ENCODE measurements at places on chromosomes 11 and 22.

DNA sequence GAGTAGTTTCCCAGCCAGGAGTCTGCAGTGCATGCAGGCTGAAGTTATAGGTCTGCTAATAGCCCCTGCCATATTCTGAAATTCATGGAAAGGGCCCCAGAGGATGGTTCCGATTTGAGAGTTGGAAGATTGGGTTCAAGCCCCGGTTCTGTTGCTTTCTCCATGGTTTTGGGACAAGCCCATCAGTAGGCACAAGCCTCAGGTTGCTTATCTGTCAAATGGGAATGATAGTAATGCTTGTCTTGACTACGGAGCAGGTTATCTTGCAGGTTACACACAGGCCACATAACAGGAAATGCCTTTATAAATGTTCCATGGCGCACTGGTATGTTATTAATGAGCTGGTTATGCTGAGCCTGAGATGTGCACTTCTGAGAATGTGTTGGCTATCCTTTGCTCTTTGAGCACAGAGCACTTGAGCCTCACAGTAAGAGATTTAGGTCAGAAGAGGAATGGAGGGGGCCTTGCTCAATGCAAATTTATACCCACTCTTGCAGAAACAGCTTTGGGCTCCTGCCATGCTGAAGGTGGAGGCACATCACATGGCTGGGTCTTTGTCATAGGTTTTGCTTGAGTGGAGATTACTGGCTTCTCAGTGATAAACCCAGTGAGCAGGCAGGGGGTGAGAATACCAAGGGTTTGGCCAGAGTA, 47.1 kb downstream of the ZNRF3 start:
- no peak for DNase-seq

- DNase-seq = no peak
Measured at GRCh38 chr22:28008056-28008455, 89.0 kb upstream of the PITPNB start.

GRCh38 chr22:19603767-19604166, 79.6 kb upstream of the CLDN5 start:
- no peak for DNase-seq

GRCh38 chr22:24384131-24384530, 43.3 kb upstream of the ADORA2A start:
- DNase-seq = no peak

GRCh38 chr22:25364736-25365241, 145.3 kb downstream of the CRYBB2 start:
- no peak for DNase-seq

DNA sequence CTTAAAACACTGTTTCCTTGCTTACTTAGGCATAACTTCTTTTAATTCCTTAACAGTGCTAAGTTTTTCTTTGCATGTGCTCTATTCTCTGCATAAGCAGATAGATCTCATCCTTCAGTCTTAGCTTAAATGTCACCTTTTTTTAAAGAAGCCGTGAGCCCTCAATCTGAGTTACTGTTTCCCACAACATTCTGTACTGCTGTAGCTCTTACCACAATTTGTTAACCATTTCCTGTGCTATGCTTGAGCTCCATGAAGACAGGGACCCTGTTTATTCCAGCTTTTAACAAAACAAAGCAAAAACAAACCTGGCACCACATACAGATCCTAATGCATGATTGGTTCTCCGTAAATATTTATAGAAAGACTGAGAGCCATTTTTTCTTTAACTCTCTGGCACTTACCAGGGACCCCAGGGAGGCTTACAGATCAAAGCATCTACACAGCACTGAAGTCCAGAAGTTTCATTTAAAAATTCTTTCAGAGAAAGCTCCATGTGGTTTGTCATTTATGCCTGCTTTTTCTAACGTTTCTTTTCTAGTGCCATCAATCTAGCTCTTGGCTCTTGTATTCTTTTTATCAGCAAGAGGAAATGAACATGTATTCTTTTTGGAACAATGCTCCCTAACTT, 74.9 kb downstream of the DYNC2H1 start:
- DNase-seq = no peak

- no peak for DNase-seq
Measured at GRCh38 chr11:111344032-111344431, 35.0 kb downstream of the POU2AF1 start.

- no peak for DNase-seq
Measured at GRCh38 chr11:17116117-17116516, 38.6 kb upstream of the RPS13 start.

- no peak for DNase-seq
Measured at GRCh38 chr11:76797341-76798201, 14.4 kb downstream of the TSKU start.

DNA sequence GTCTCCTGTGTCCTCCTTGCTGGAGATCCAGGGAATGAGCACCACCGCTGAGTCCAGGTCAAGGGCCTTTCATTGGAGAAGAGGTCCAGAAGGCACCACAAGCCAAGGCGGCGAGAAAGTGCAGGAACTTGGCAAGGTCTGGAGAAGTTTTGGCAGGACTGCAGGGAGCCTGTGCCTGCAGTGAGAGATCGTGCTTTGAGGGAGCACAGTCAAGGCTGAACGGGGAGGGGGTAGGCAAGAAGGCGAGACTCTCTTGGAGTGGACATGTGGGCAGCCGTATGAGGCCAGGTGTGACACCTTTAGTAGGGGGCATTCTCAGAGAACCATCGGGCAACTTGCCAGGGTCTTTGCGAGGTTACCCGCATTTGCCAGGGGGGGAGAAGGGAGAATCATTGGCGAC, 30.5 kb downstream of the LRRC10B start:
- no peak for DNase-seq

DNA sequence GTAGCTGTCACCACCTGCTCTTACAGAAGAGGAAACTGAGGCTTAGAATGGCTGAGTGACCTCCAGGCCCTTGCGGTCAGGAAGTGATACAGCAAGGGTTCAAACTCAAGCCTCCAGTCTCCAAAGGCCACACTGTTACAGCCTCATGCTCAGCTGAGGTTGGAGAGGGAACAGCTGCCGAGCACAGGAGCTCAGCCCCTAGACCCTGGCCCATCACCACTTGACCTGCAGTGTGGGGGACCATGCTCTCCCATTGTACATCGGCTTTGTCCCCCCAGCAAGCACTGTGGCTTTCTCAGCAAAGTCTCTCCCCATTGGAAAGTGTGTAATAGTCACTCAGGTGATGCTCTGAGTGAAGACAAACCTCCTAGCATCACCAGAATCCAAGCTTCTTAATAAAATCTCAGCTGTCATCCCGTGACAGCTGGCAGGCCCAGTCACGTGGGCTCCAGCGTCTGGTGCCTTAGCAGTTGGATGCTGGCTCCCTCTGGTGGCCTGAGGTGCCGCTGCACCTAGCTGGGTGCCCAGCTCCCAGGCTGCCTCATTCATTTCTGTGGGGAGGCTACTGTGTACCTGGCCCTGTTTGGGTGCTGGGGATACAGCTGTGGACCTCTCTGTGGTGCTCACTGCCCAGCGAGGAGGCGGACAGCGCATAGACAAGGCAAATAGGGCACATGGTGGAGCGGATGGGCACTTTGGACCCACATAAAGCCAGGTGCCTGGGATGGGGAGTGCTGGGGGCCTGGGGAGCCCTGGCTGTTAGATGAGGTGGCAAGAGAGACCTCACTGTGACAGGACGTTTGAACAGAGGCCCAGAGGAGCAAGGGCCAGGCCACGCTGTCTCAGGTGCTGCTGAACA, 19.1 kb upstream of the MYRF start:
- peak; percentile 56 for DNase-seq

DNA sequence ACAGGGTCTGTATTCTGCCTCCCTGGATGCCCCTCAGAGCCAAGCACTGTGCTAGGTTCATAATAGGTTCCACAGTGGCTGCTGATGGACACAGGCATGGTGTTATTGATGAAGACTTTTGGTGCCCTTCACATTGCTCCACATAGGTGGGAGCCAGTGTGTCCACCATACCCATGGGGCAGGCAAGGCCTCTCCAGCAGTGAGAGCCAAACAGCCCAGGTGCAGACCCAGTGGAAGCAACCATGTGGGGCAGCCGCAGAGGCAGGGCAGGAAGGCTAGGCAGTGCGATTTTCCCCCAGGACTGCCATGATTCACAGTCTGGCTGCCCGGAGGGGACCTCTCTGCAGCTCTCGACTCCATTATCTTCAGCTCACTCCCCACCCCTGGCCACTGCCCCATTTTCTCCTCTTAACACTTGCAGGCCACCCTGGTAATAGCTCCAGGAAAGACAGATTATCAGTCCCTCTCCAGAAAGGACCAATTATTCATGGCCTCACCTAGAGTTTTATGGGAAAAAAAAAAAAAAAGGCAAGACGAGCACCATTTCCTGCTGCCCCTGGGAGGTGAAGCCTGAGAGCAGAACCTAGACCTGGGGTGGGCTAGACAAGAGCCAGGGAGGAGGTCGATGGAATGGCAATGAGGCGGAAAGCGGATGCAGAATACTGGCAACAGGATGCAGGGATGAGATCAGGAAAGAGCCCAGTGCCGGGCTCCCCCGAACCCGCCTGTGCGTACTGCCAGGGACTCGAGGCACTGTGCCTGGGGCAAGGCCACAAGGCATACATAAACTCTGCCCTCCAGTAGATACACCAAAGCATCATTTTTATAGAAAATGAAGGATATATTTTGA, 343.0 kb upstream of the NCAM1 start:
- no peak for DNase-seq

- no peak for DNase-seq
Measured at GRCh38 chr11:9263840-9264315, 1.3 kb downstream of the DENND5A start.

- DNase-seq = no peak
Measured at GRCh38 chr11:86608251-86608799, 64.1 kb downstream of the ME3 start.

- peak; percentile 34 for DNase-seq
Measured at GRCh38 chr11:46369458-46370152, 11.9 kb upstream of the MDK start.

DNA sequence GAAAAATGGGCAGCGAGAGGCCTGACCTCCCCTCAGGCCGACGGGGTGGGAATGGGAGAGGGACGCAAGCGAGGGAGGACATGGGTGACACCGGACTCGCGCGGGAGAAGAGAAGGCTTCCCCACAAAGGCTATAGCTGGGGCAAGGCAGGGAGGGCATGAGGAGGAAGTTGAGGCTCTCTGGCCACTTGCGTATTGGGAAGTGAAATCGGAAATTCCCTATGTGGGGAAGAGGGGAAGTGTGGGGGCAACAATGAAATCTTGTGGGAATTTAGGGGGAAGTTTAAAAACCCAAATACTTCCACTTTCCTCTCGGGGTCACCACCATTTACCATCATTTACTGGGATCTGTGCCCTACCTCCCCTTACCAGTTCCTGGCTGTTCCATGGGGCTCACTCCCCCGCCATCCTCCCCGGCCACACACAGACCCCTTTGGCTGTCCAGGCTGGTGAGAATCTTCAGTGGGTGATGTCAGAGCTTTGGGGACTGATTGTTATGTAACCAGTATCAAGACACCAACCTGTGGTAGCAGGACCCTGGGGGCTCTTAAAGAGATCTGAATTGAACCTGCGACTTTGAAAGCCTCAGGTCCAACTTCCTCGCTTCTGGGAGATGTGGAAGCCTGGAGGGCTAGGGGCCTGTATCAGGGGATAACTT, 951 bp upstream of the EHD1 start:
- DNase-seq = no peak

GRCh38 chr11:2788168-2789071, 88.6 kb upstream of the KCNQ1OT1 start:
- no peak for DNase-seq

DNA sequence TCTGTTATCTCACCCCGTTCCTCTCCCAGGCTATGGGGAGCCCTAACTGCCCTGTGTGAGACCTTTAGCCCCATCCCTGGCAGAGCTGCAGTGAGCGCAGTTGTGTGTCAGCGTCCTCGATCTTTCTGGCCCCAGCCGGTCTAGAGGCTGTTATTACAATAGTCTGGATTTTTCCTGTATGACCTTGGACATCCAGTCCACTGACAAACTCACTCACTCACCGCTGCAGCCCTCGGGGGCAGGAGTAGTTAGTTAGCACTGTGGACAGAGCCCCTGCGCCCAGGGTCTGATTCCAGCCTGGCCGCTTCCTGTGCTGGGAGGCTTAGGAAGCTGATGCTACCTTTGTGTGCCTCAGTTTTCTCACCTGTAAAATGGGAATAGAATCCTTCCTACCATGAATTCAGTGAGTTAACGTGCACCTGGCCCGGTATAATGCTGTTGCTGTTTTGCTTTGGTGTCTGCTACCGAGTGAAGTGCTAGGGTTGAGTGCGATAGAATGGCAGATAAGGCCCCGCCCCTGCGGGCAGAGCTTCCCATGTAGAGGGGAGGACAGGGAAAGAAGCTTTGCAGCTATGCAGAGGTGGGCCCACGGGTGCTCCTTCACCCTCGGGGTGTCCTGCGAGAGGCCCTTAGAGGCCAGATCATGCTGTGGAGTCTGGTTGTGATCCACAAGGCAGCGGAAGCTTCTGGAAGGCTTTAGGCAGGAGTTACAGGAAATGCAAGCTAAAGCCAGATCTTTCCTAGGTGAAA, 3.0 kb downstream of the LRP5 start:
- DNase-seq = no peak

- DNase-seq = no peak
Measured at GRCh38 chr11:9803685-9804418, 140.0 kb downstream of the SWAP70 start.

DNA sequence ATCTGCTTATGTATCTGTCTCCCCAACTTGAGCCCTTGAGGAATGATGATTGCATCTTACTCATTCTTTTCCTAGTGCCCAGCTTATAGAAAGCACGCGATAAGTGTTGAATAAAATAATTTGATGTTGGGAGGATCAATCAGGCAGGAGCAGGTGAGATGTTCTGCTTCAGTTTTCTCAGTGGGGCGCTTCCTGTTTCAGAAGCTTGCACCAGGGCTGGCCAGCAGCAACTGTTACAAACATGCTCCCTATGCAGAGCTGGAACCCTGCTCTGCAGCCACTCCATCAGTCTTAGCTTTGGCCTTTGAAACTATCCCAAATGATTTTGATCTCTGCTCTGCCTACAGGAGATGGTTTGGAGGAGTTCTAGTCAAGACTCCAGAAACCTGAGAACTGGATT, 3.9 kb downstream of the ENDOD1 start:
- DNase-seq = no peak

DNA sequence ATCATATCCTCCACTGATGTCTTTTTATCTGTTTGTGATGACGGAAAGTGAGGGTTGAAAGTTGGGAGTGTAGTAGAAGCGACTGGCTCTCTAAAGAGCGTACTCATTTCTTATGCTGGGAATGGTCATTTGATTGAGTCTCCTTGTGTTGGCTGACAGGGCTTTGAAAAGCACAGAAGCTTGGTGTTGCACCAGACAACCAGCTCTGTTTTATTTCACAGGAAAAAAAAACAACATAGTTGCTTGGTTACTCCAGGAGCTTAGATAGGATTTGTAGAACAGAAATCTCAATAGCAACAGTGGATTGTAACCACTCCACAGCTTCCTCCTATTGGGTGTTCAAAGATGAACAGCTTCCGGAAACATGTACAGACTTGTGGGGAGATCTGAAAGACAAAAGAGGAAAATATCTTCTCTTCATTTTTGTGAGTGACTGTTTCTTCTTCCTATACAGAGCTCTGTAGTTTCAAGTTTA, 2.7 kb downstream of the RBM14 start:
- DNase-seq = no peak

DNA sequence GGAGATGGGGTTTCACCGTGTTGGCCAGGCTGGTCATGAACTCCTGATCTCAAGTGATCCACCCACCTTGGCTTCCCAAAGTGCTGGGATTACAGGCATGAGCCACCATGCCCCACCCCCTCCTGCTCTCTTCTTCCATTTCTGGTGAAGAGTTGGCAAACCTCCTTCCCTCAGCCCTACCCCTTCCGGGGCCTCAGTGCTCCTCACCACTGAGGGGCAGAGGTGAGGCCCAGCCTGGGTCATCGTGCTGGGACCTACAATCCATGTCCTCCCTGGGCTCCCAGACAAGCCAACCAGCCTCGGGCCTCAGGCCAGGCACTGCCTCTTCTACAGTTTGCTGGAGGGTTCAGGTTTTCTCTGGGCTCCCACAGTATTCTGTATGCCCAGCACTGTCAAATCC, 14.8 kb upstream of the TPBGL start:
- DNase-seq = no peak

- DNase-seq = no peak
Measured at GRCh38 chr11:23425381-23425780, 565.1 kb upstream of the CCDC179 start.

Data from NCI-H1048 (cell line).